Spinal cord (tissue), 10 donors: ENCODE measurements at places on chromosomes 7 and 10. TPM values are rescaled to one million over a fixed set of nuclear protein-coding genes. Genes with fewer than 3 reads are reported as not detected.

PPP1R17 gene
- total RNA-seq: 1.8 TPM

HMX2 gene
- not detected for total RNA-seq

NKX1-2 gene
- 0.79 TPM for total RNA-seq

GGCT gene
- total RNA-seq: 35.9 TPM

NEUROD6 gene
- total RNA-seq: 8.0 TPM

SOSTDC1 gene
- 22.3 TPM for total RNA-seq

ANXA8L1 gene
- not detected for total RNA-seq

PON2 gene
- 167 TPM for total RNA-seq

USP54 gene
- 94.2 TPM for total RNA-seq

INA gene
- 55.2 TPM for total RNA-seq

HPSE2 gene
- total RNA-seq: 0.89 TPM

GNGT1 gene
- not detected for total RNA-seq

DKK1 gene
- 7.8 TPM for total RNA-seq

POLD2 gene
- 40.7 TPM for total RNA-seq

NSUN6 gene
- total RNA-seq: 31.0 TPM

SPOCK2 gene
- 79.7 TPM for total RNA-seq

UNC5B gene
- 43.9 TPM for total RNA-seq

PLXNA4 gene
- total RNA-seq: 29.7 TPM

ST8SIA6 gene
- total RNA-seq: 24.3 TPM

ANKRD61 gene
- 0.20 TPM for total RNA-seq

NDUFB8 gene
- 166 TPM for total RNA-seq

MACC1 gene
- 0.28 TPM for total RNA-seq

CPA1 gene
- total RNA-seq: 0.77 TPM

TAS2R41 gene
- not detected for total RNA-seq

CLCN1 gene
- not detected for total RNA-seq

OR6B1 gene
- not detected for total RNA-seq

FKBP6 gene
- total RNA-seq: 0.11 TPM

SGCE gene
- 146 TPM for total RNA-seq

EN2 gene
- total RNA-seq: not detected

GPR158 gene
- 24.6 TPM for total RNA-seq

TUBB8 gene
- total RNA-seq: not detected

CPA4 gene
- total RNA-seq: 2.1 TPM

ARMH3 gene
- total RNA-seq: 14.0 TPM

CCDC126 gene
- 21.9 TPM for total RNA-seq

PLAC9 gene
- total RNA-seq: 7.6 TPM

EBF3 gene
- 14.3 TPM for total RNA-seq

KCNIP2 gene
- 11.0 TPM for total RNA-seq

EZH2 gene
- total RNA-seq: 17.4 TPM

OR2A7 gene
- 2.2 TPM for total RNA-seq
